ENCODE measurements at places on chromosomes 16 and 17. TPM values are rescaled to one million over a fixed set of nuclear protein-coding genes. Genes with fewer than 3 reads are reported as not detected.
A peak's percentile ranks its signal among the peaks of the same experiment; 100 is the strongest.

DNA sequence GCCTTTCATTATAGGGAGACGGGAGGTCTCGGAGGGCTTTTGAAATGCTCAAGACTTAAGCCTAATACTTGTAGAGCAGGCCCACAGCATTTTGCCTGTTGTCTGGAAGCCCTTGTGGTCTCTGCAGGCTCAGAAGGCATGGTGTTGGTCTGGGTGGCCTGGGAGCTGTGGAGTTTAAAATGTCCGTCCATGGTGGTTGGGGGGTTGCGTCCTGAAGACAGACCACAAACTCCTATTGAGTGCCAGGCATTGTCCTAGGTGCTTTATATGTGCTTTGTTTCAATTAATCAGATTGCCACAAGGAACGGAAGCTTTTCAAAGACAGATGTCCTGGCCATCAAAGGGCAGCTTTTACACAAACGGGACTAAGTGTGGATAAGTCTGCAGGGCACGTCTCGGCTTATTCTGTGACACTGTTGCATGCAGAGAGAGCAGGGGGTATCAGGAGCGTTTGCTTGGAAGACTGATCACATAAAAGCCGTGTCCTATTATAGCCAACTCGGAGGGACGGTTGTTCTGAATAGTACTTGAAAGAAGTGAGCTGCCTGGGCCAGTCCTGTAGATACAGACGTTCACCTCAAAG, 7.8 kb downstream of the NTN1 start:
- no peak for DNase-seq

DNA sequence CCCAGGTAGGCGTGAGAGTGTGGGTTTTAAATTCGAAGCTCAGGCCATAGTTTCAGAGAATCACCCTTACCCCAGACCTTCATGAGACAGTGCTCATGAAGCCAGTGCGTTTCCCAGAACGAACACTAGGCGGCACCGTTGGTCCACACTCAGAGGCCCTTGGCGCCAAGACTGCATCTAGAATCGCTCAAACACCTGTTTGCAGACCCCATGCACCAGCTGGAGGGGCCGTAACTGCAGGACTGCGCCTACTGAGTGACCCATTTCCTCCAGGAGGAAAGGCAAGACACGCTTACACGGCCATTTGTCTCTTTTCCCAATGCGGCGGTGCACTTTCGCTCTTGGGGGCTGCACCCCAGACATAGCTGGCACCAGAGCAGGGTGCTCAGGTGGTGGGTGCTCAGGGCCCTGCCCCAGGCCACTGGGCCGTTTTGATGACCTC, 34.0 kb downstream of the ADGRG5 start:
- peak; percentile 10 for DNase-seq

DNA sequence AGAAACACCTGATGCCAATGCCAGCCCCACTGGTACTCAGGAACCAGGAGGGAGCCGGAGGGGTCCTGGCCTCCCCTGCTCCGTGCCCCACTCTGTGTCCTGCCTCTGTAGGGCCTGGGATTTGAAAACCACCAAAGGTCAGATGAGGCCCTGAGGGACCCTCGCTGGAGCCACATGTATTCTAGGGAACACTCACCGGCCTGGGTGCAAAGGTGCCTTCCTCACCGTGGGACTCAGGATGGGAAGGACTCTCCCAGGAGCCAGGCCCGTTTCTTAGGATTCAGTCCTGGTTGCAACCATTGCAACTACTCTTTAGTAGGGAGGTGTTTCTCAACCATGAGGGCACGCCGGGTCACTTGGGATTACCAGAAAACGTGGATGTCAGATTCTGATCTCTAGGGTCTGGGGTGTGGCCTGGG, 74.6 kb downstream of the N4BP1 start:
- no peak for DNase-seq

DNA sequence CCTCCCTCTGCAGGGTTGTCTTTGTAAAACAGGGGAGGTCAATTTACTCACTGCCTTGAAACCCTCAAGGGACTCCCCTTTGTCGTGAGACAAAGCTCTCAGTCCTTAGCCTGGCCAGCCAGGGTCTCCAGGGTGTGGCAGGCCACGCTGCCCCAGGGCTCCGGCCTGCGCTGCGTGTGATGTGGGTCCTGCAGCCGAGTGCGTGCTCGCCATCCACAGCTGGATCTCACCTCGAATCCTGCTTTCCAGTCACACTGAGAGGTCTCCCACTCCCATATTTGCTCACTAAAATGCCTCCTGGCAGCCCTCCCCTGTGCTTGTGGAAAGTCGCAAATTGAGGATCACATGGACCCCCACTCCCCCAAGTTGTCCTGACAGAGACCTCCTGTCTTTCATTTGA, 10.0 kb upstream of the CLEC18C start:
- DNase-seq: no peak

DNA sequence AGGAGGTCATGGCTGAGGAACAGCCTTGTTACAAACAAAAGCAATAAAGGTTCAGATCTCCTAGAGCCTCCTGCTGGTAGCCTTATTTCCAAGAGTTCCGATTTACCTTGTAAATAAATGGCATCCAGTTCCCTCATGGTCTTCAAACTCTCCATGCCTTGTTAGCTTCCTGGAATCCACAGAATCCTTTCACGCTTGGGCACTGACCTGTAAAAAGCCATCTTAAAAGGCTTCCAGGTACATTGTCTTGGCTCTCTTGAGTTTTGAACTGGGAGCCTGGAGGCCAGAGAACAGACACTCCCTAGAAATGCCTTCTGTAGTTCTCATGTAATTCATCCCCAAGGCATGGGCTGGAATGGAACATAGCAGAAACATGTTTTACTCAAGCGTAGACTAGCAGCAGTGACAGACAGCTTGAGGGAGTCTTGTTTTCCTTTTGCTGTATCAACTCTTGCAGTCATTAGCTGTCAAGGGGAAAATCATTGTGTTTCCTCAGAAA, 207.9 kb downstream of the SNX29 start:
- DNase-seq: peak; percentile 66

- DNase-seq: no peak
Observed at GRCh38 chr17:58318065-58318481, 10.5 kb downstream of the TSPOAP1 start.

Gene USH1G
- total RNA-seq: not detected

DNA sequence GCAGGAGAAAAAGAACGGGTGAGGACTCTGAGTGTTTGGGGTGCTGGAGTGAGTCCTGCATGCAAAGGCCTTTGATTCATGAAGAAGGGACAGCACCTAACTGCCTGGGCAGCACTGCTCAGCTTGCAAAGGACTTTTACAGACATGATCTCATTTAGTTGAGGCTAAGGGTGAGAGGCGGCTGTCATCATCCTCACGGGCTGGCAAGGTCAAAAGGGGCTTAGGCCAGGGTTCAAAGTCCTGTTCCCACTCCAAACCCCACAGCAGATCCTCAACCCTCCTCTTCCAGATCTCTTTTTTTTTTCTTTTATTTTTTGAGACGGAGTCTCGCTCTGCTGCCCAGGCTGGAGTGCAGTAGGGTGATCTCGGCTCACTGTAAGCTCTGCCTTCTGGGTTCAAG, 4.8 kb downstream of the RHBDF2 start:
- DNase-seq: no peak

DNA sequence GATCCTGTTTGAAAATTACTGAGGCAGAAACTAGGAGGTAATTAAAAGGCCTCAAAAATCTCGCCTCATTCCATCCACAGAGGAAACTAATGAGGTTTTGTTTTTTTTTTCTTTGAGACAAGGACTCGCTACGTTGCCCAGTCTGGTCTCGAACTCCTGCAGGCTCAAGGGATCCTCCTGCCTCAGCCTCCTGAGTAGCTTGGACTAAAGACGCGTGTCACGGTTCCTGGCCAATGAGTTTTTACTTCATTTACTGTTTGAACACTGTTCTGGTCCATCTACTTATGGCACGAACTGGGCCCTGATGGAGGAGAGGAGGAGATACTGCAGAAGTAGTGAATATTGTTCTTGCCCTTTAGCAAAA, 600 bp upstream of the BLTP2 start:
- DNase-seq: no peak

Gene GPRC5C
- total RNA-seq: 74.7 TPM

DNA sequence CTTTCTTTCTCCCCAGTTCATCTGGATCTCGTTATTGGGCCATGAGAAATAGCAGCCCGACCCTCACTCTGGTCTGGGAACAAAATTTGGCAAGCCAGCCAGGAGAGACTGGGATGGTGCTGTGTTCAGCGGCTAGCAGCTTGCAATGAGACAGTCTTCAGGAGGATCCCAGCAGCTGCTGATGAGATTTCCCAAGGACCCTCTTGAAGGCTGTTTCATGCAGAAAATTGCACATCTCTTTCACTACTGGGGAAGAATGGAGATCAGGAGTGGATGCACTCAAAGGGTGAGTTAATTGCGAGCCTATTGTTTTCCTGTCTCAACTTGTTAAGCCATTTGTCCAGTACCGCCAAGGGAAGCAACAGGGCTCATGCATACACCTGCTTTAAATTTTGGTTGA, 5.5 kb upstream of the COIL start:
- DNase-seq: no peak

GRCh38 chr17:80682372-80682771, 137.7 kb downstream of the RPTOR start:
- DNase-seq: no peak

DNA sequence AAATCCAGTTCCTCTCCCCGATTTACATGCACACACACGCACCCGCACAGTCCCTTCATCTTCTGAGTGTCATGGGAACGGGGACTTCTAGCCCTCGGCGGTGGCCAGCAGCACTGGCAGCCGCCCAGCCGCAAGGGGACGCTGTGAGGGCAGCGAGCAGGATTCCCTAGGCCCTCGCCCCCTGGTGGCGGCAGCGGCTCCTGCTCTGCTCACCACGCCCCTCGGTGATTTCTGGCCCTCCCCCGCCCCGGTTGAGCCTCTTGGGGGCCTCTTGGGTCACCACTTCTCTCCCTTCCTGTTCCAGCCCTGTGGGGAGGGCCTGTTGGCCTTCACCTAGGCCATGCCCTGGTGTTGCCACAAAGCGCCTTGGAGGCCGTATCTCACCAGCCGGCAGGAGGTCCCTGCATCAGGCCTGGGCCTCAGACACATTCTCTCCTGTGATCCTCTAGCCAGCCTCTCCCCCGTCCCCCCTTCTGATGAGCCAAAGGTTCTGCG, 75.2 kb upstream of the KSR1 start:
- DNase-seq: no peak

DNA sequence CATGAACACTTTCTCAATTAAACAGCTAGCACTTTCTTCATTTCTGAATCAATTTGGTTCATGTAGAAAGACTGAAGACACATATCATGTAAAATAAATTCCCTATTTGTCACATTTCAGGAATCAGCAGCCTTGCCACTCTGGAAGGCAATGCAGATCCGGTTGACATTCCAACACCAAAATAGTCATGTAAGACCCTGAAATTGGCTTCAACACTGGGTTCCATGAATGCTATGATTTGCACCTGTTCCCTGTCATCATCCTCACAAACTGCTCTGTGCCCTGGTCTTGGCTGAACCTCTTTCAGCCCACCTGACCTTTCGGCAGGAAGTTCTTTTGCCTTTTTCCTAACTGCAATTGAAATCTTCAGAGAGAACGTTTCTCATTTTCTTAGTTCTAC, 156.9 kb downstream of the CDH8 start:
- DNase-seq: no peak

- peak; percentile 82 for DNase-seq
Observed at GRCh38 chr16:87464691-87465300, 28.0 kb downstream of the ZCCHC14 start.

DNA sequence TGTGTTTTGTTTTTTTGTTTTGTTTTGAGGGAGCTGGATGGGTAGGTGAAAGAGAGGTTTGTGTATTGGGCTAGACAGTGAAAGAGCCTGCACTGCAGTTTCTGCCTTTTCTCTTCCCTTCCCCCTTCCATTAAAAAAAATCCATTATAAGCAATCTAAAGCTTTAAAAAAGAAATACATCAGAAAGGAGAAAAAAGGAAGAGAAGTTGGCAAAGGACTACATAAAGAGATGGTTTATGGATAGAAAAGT, 10.7 kb upstream of the EEF2K start:
- no peak for DNase-seq

DNA sequence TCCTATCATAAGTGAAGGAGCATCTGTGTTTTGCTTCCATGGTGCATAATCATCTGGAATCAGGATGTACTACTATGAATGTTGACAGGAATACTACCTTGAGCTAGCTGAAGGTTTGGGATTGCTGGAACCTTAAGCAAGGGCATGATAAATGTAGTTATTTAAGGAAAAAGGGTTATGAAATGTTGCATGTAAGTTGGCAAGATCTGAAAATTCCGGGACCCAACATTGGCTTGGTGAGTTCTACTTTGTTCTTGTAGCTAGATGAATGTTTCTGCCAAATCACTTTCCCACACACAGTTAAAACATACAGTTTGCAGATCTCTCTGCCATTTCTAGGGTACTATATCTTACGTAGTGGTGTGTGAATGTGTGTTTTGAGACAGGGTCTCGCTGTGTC, 13.6 kb downstream of the RHOT1 start:
- no peak for DNase-seq

DNA sequence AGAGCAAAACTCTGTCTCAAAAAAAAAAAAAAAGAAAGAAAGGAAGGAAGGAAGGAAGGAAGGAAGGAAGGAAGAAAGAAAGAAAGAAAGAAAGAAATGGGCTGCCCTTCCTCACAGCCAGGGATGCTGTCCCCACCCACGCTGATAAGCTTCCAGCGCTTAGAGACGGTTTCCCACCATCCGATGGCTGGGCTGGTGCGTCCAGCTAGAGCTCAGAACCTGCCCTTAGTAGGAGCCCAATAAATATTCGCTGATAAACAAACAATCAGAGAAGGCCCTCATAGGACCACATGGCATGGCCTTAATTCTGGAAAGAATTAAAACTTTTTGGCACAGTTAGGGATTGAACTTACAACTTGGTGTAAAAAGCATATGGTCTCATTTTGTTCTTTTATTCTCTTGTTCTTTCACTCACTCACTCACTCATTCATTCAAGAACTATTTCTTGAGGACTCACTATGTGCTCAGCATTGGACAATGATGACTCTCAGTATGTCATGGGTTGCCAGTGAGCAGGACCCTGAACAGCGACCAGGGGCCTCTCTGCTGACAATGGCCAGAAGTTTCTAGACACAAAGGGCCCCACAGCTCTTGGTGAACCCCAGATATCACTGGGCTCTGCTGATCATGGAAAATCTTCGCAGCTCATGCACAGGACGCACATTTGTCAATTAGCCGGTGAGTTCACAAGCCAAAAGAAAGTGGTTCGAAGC, 32.5 kb upstream of the TNRC6C start:
- no peak for DNase-seq

Gene C17orf113
- total RNA-seq: 0.75 TPM

DNA sequence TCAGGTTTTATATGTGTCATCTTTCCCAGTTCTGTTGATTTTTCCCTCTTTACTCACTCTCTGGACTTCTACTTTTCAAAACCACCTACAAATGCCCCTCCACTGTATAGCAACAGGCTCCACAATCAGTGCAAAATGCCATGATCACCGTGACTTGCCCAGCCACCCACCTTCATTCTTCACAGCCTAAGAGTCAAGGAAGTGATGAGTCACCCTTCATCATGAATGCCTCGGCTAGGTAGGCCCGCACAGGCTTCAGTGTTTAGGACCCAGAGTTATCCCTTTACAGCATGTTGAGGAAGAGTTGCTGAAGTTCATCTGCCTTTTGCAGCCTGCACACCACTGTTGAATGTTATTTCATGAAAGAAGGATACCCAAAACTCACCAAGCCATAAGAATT, 158.6 kb downstream of the PMP22 start:
- peak; percentile 14 for DNase-seq

Gene HNF1B
- 15.1 TPM for total RNA-seq

Gene CDK5R1
- total RNA-seq: 16.0 TPM

All from kidney epithelial cell (primary cell).